Posterior vena cava (tissue), 2 donors: ENCODE measurements at places on chromosomes 6 and 20. TPM values are rescaled to one million over a fixed set of nuclear protein-coding genes. Genes with fewer than 3 reads are reported as not detected.

TP53TG5 gene
- total RNA-seq, result 2.0 TPM

STX16 gene
- total RNA-seq, result 41.5 TPM

DNA sequence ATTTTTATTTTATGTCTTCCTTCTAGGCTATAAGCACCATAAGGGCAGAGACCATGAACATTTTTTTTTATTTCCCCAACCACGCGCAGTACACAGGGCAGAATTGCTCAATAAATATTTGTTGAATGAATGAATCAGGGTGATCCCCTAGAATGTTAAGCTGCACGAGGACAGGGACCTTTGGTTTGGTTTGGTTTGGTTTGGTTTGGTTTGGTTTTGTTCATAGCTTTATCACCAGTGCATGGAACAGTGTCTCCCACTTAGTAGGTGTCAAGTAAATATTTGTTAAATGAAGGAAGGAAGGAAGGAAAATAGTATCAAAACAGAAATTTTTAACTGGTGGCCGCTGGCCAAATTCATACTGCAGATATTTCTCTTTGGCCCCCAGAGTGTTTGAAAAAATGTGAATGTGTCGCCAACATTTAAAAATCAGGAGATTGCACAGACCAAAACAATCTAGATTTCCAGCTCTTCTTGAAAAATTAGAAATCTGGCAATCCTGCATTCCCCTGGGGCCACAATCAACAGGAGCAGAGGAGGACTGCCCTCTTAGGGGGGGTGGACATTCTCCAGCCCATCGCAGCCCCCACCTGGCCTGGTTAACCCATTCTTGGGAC, 205.3 kb downstream of the EYA2 start:
- no peak for DNase-seq

DNA sequence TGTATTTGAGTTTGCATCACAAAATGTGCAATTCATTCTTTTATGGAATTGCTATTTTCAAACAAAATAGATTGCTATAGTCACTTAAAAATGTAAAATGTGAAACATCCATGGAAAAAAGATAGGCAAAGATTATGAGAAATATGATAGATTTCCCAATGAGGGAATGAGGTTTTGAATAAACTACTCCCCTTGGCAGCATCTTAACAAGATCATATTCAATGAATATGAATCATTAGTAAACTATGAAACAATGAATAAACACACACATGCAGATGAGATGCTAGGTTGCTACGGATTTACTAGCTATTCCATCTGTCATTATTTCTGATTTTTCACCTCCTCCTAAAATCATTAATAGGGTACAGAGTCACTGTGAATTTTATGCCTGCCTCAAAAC, 401.8 kb downstream of the PHF3 start:
- DNase-seq, result no peak

DNA sequence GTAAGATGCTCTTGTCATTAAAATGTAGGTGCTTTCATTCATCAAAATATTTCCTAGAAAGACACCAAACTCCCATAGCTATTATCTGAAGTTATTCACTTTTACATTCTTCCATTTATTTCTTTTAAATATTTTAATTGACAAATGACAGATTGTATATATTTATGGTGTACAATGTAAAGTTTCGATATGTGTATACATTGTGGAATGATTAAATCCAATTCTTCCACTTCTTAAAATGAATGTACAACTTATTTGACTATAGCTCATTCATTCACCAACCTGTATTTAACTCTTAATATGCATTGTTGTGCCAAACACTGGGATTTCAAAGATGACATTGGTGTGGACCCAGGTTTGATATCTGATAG, 41.0 kb downstream of the CCN2 start:
- no peak for DNase-seq
